AG20443 (cell line): ENCODE measurements at places on chromosomes 11 and 22.

- DNase-seq, result peak; percentile 40
Observed at GRCh38 chr11:100930185-100930778, 199.3 kb downstream of the PGR start.

DNA sequence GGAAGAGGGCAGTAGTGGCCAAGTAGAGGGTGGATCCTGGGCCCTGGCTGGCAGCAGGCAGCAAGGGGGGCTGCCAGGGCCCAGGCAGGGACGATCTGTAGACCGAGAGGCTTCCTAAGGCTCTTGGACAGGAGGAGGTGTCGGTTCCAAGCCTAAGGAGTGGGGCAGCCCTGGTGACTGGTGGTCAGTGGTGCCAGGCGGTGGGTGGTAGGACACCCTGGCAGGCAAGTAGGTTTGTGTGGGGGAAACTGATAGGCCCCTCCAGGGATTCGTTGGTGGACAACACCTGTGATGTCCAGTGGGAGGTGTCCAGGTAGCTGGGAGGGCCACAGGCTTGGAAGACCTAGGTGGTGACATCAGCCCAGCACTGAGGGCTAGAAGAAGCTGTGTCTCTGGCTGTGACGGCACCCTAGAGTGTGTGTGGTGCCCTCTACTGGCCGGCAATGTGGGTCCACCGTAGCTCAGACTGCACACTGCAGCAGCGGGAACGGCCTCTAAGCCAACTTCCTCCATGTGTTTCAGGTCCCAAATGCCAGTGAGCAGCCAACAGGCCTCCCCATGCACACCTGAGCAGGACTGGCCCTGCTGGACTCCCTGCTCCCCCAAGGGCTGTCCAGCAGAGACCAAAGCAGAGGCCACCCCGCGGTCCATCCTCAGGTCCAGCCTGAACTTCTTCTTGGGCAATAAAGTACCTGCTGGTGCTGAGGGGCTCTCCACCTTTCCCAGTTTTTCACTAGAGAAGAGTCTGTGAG lies 9.4 kb upstream of the SAMM50 start:
- peak; percentile 88 for DNase-seq

DNA sequence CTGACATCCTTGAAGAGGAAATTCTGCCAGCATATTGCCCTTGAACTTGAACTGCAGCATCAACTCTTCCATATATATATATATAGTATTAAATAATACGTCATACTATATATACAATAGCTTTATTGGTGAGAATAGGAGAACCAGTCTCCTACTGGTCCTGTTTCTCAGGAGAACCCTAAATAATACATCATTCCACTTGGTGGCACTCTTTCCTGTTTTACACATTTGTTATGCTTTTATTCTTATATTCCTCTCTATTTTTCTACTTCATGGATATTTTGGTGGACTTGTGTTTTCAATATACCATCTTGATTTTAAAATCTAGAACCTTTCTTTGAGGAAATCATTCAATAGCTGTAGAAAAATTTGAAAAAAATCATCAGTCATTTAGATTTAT lies 193.3 kb downstream of the TRPC6 start:
- peak; percentile 17 for DNase-seq

GRCh38 chr22:45969414-45969799 lies 7.6 kb downstream of the WNT7B start:
- DNase-seq, result no peak

GRCh38 chr11:116690611-116691010 lies 82.2 kb downstream of the BUD13 start:
- DNase-seq, result no peak

- peak; percentile 87 for DNase-seq
Observed at GRCh38 chr11:48172818-48173609, 43.6 kb upstream of the OR4B1 start.

GRCh38 chr22:30868663-30869385 lies 99.8 kb downstream of the MORC2 start:
- no peak for DNase-seq

DNA sequence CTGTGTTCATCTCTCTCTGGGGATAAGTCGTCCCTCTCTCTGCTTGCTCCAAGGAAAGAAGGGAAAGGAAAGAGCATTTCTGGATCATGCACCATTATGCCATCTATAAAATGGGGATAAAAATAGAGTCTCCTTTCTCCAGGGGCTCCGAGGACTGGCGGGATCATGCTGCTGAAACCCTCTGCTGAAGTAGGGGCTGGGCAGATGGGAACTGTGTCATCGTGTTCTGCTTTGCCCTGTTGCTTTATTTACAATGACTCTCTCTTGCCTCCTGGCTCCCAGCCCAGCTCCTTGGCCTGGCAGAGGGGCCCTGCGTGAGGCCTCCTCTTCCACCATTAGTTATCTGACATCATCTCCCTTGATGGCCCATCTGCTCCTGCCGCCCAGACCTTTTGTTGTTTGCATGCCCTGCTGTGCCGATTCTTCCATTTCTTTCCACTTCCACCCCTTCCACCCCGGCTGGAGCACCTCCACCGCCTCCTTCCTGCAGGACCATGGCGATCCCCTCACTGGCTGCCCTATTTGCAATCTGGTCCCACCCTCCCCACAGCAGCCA lies 200.9 kb downstream of the MYO18B start:
- no peak for DNase-seq

GRCh38 chr11:117068303-117068860 lies 29.8 kb downstream of the SIK3 start:
- no peak for DNase-seq

DNA sequence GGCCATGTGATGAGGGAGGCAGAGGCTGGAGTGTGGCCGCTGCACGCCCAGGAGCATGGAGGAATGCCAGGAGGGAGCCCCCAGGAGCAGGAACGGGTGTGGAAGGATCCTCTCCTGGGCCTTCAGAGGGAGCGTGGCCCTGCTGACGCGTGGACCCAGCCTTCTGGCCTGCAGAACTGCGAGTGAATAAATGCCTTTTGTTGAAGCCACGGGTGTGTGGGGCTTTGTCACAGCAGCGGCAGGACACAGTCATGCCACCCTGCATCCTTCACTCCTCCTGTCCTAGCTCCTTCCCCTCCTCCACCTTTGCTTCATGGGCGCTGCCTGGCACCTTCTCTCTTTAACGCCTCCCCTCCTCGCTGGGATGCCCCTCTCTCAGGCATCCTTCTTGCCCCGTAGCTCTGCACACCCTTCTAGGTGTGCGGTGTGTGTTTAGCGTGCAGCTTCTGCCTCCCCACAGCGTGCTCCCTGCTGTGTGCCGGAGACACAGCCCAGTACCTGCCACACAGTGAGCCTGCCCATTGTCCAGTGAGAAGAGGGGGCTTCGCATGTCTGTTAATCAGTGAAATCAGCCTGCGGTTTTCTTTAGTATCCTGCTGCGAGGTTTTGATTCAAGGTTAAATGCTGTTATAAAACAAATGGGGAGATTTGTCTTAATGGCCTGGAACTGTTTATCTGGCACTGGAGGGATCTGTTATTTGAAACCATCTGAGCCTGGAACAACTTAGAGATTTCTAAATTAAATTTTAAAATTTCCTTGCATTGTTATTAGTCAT lies 459.6 kb downstream of the TBC1D22A start:
- DNase-seq, result no peak

GRCh38 chr11:62613291-62613778 lies 278 bp downstream of the ROM1 start:
- DNase-seq, result no peak

GRCh38 chr22:37677493-37677974 lies 2.1 kb downstream of the LGALS1 start:
- no peak for DNase-seq

DNA sequence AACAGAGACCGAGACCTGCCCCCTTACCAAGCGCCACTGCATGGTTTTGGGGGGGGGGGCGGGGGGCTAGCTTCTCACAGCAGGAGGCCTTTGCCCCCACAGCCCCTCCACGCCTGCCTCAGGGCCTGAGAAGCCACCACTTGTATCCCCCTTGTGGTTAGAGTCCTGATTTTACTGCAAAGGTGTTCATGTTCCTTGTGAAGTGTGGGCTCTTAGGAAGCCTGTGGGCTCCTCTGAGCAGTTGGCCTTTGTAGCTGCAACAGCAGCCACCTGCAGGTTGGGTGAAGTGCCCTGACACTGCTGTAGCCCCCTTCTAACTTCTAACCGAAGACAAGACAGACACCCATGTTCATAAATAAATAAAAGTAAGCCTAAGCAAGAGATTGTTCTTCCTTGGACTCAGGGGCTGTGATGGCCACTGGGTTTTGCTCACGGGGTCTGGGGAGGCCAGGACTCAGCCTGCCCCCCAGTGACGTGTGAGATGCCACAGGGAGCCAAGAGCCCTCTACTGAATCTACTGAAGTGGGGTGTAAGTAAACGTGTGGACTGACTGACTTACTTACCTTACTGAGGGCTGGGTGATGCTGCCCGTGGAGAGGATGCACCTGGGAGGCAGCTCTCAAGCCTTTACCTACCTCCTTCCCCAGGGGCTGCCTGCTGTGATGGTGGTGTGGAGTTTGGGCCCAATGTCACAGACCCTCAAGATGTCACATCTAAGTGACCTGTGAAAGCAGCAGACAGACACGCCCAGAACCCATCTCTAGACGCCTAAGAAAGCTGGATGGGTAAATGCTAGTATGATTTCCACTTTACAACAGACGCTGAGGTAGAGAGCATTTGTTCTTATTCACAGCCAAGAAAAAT lies 25.8 kb downstream of the USP35 start:
- DNase-seq, result no peak

DNA sequence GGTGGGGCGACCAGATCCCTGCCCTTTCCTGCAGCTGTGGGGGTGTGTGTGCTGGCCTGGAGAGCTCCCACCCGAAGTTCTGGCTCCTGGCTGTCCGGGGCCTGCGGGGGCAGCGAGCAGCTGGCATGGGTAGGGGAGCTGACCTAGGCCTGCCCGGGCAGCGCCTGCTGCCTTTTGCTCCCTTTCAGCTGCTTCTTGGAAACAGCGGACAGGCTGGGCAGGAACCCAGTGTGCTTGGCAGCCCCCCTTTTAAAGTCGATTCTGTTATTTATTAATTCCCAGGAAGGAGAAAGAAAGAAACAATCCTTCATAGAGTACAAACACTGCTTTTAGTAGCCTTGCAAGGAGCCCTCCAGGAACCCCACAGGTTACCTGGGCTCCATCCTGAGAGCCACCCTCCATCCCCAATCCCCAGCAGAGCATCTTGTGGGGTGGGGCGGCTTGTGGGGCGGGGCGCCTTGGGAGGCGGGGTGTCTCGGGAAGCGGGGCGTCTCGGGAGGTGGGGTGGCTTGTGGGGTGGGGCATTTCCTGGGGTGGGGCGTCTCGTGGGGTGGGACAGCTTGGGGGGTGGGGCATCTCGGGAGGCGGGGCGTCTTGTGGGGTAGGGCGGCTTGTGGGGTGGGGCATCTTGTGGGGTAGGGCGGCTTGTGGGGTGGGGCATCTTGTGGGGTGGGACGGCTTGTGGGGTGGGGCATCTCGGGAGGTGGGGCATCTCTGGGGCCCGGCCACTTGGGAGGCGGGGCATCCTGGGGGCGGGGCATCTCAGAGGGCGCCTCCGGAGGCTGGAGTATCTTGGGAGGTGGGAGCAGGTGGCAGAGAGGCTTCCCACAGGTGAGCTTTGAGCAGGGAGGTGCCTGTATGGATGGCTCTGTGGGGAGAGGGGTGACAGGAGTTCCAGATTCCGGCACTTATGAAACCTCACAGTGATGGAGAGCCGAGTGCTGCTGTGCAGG lies 7.0 kb downstream of the CD81 start:
- DNase-seq, result peak; percentile 58

- peak; percentile 62 for DNase-seq
Observed at GRCh38 chr22:39514373-39514973, 5.9 kb upstream of the ATF4 start.

- DNase-seq, result peak; percentile 43
Observed at GRCh38 chr22:42080287-42080686, 787 bp downstream of the SMDT1 start.

- peak; percentile 78 for DNase-seq
Observed at GRCh38 chr11:130908770-130909625, 7.3 kb downstream of the SNX19 start.

- DNase-seq, result no peak
Observed at GRCh38 chr11:14322510-14322909, 36.5 kb downstream of the RRAS2 start.

DNA sequence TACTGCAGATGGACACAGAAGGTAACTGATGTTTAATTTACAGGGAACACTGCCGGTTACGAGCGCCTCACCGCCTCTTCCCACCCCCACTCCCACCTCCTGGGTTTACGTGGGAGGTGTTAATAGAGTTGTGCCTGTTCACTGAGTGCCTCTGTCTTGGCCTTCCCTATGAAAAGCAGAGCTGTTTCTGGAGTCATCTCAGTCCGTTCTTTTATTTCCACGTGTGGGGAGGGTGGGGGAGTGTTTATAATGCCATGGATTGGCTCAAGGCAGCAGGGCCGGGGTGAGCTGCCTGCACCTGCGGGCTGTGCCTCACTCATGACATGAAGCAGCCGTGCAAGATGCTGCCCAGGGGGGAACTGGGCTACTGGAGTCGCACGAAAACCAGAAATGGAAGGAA lies 322.7 kb downstream of the CADM1 start:
- DNase-seq, result no peak

DNA sequence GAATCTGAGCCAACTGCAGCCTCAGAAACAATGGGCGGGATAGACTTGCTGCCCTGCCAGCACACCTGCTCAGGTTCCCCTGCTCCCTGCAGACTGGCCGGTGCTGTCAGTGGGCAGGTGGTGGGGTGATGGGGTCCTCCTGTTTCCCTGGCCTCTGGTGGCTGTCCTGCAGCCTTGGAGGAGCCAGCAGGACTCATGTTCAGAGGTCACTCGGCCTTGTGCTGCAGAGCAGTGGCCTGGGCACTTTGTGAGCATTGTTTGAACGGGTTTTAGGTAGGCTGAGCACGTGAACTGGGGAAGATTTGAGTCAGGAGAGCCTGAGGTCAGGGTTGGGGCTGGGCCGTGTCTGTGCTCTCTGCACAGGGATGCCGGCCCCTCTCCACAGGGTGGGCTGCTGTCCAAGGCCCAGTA lies 17.6 kb downstream of the PPIL2 start:
- DNase-seq, result no peak

DNA sequence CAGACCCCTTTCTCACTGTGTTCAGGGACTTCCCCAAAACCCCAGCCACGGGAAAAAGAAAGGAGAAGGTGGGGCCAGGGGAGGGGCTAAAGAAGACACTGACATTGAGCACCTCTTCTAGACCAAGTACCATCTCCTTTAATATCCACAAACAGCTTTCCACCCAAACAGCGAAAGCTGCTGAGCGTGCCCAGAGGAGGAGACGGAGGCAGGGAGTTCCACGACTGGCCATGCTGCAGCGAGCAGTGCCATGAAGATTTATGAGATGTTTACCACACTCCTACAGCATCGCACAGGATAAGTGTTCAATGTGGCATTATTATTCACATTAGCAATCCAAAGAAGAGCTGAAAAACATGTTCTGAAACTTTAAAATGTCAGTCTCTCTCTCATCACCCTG lies 127.4 kb downstream of the LARGE1 start:
- peak; percentile 51 for DNase-seq

GRCh38 chr11:117646411-117646810 lies 150.6 kb downstream of the DSCAML1 start:
- no peak for DNase-seq

- DNase-seq, result no peak
Observed at GRCh38 chr22:31923747-31924146, 20.6 kb upstream of the YWHAH start.

- no peak for DNase-seq
Observed at GRCh38 chr11:117605331-117605730, 191.7 kb downstream of the DSCAML1 start.

GRCh38 chr11:13595166-13595565 lies 73.3 kb upstream of the FAR1 start:
- peak; percentile 68 for DNase-seq
